ENCODE measurements at places on chromosomes 5 and 9.

GRCh38 chr9:129266536-129266935 is 88.5 kb upstream of the IER5L start:
- no peak for DNase-seq

- DNase-seq: no peak
Measured at GRCh38 chr9:137943655-137944054, 66.1 kb downstream of the CACNA1B start.

- no peak for DNase-seq
Measured at GRCh38 chr9:97502984-97503861, 1.8 kb downstream of the TMOD1 start.

DNA sequence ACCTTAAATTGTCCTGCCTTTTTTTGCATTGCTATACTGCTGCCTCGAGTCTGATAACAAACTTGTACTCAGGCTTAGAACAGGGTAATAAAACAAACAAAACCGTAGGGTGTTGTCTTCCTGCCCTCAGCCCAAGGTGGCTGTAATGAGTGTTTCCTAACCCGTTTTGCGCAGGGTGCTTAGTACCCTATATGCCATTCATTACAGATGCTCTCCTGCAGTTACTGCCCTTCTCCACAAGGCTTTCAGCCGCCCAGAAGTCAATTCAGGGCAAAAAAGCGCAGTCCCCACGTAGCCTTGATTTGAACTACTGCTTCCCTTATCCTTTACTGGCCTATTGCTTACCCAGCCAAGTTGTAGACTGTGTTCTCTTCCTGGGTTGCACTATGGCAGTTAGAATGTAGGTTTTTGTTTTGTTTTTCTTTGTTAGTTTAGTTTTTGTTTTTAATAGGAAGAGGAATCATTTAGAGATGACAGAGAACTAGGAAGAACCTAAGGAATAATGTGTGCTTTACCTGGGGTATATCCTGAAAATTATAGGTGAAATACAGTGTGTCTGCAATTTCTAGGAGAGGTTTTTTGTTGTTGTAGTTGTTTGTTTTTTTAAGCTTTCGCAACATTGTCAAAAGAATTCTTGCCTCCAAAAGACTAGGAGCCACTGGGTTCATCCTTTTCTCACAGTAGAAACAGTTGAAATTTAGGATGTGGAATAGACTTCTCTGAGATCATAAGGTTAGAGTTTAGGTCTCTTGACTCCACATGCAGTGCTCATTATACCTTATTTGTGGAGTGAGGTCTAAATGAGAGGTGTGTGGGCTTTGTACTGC is 1.3 kb downstream of the HMGXB3 start:
- peak; percentile 62 for DNase-seq

DNA sequence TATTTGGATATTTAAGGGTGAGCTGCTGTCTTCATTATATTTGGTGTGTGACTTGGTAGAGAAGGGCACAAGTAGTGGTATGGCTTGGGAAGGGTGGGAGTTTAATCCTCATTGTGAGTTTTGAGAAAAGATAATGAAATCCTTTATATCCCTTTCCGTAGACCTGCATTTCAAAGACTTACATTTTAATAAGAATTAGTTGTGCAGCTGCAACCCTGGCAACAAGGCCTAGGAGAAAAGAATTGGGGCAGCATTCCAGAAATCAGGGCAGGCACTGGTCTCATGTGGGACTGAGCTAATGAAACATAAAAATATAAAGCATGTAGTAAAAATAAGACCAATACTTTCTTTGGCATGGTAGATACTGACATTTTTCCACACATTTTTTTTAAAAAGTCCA is 60.5 kb downstream of the CDC42SE2 start:
- DNase-seq: peak; percentile 74

DNA sequence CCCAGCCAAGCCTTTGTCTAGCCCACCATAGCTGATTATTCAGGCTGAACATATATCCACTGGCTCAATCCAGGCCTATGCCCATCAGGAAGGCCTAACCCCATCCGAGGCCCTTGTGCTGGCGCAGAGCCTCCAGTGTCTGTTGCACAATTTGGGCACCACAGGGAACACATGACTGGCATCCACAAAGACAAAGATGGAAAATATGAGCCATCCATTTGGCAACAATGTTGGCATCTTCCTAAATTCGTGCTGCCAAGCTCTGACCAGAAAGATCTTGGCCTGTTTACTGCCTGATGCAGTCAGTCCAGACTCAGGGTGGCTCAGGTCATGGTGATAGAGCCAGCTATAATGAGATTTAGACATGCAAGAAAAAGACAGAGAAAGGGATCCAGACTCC is 233.8 kb downstream of the PIK3R1 start:
- no peak for DNase-seq

GRCh38 chr5:38650540-38650939 is 94.1 kb upstream of the LIFR start:
- DNase-seq: no peak

GRCh38 chr5:26948921-26949320 is 89.5 kb downstream of the CDH9 start:
- DNase-seq: no peak

DNA sequence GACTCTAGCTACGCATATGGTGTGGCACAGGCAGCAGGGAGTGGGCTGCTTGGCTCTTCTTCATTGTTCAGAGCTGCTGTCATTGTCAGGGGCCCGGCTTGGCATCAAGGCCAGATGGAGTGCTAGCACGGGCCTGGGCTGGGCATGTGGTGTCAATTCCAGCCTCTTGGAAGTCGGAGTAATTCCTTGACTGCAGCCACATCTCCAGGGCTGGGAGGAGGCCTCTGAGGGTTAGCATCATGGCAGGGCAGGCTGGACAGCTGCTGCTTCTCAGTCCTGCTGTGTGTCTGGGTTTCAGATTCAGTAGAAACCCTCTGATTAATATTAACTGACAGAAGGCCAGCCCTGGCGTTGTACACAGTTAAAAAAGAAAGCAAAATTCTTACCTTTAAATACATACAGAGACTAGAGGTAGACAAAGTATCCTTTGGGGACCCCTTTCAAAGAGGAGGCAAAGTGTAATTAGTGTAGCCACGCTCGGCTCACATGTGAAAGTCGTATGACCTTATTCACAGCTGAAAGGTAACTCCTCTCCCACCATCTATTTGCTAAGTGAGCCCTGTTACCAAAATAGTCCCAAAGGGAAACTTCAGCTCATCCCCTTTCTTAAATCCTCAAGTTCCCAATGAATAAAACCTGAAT is 126.4 kb downstream of the DOCK2 start:
- DNase-seq: peak; percentile 60

- peak; percentile 51 for DNase-seq
Measured at GRCh38 chr5:34923694-34924461, 5.5 kb upstream of the DNAJC21 start.

DNA sequence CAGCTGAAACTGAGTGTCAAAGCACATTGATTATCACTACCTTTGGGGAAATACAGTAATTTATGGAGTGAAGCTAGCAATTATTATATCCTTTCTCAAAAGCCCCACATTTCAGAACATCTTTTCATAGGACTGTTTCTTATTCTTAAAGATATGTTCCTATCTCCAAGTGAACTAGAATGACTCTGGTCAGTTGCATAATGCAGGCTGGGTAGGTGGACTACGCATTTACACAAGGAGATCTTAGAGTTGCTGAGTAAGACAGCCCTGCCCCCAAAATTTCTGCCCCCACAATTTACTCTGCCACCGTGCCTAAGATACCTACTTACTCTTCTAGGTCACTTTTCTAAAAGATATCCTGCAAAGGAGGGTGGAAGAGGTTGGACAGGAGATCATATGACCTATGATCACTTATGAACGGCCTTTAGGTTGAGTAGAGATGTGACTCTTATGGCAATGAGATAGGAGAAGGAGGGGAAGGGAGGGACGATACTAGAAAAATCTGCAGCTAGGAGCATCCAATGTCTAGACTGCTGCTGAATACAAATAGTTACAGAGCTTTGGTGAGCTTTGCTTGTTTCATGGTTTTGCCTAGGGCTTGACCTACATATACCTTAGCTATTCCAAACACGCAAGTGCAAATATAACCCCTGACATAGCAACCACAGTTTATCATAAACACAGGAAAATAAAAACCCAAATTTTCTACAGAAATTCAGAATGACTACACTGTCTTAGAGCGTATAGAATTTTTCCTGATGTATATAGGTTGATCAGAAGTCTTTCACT is 121.7 kb downstream of the GLIS3 start:
- no peak for DNase-seq

DNA sequence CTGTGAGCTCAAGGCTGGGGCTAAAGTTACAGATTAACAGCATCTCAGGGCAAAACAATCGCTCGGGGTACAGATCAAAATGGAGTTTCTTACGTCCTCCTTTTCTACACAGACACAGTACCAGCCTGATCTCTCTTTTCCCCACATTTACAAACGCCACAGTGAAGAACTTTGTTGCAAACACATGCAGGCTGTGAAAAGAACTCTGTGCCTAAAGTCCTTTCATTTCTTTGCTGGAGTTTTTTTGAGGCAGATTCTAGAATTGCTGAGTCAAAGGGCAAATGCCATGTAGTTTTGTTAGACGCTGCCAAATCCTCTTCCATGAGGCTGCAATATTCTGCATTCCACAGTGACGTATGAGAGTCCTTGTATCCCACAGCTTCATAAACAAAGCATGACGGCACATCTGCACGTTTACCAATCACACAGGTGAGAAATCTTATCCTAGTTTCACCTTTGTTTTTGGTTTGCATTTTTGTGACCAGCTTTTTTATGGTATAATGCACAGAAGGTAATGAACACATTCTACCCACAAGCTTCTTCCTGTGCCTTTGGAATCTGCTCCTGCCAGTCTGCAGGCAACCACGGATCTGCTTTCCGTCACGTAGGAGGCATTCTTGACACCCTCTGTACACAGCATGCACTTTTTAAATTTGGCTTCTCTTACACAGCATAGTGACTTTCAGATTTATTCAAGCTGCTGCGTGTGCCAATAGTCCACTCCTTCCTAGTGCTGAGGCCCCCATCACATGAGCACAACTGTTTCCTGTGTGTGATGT is 44.6 kb upstream of the LPCAT1 start:
- peak; percentile 93 for DNase-seq

DNA sequence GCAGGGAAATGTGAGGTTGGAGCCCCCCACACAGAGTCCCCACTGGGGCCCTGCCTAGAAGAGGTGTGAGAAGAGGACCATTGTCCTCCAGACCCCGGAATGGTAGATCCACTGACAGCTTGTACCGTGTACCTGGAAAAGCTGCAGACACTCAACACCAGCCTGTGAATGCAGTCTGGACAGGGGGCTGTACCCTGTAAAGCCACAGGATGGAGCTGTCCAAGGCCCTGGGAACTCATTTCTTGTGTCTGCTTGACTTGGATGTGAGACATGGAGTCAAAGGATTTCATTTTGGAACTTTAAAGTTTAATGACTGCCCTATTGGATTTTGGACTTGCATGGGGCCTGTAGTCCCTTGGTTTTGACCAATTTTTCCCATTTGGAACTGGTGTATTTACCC is 535.0 kb upstream of the MEF2C start:
- DNase-seq: no peak

- no peak for DNase-seq
Measured at GRCh38 chr9:107351382-107352045, 68.4 kb downstream of the RAD23B start.

GRCh38 chr5:1768283-1769000 is 31.2 kb downstream of the MRPL36 start:
- DNase-seq: no peak

DNA sequence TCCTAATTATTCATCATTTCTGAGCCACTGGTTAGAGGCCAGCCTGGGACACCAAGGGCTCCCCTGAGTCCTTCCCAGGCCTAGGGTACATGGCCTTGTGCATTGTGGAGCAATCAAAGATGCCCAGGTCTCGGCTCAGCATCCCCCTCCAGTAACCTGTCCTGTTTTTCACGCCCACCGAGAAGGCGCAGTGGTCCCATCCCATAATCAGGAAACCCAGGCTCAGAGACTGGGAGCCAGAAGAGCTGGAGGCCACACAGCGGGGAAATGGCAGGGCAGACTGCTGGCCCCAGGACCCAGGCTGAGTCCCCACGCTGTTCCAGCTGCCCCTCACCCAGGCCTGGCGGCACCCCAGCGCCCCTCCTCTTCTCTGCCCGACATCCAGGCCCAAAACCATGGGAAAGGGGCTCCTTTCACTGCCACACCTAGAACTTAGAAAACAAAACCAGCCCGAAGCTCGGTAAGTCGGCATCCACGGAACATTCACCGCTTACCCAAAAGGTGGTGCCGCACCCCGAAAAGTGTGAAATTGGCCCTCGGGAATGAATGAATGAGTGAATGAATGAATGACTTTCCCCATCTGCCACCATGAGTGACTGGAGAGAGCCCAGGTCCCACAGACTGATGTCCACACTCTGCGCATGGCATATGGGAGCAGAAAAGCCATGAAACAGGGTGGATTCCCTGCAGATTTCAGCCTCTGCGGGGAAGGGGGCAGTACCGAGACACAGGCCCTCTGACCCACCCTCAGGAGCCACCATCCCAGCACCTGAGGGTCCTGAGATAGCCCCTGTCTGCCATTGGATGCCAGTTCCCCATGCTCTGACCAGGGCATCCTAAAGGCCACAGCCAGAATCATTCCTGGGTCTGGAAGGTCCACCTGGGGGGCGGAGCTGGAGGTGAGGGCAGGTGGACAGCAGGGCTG is 132.5 kb downstream of the OLFM1 start:
- DNase-seq: no peak

DNA sequence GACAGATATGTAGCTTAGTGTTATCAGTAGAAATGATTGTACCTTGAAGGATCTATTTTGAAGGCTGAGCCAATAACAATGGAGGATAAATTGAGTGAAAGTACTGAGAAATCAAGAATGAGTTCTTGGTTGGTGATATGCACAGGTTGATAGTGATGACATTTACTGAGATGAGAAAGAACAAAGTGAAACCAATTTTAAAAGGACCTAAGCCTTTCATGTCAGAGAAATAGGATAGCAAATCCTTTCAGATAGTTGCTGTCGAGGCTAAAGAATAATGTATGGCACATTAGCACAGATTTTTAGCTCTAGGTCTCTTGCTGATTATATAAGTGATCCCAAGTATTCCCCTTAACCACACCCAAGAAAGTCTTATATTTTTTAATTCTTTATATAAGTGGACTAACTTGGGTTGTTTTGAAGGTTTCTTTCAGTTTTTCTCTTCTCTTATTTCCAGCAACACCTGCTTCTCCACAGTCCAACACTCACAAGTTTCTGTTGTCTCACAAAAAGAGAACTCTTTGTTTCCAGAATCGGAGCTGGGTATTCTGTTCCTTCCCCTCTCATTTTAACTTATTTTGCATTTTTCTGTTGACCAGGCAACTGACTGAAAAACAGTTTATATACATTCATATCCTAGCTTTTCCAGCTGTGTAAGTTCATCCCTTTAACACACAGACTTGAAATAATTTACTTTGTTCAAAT is 286.9 kb upstream of the ATP10B start:
- no peak for DNase-seq

All from umbilical cord (tissue), 2 donors.